Activated naive CD4-positive, alpha-beta T cell treated with anti-CD3 and anti-CD28 coated beads, Interleukin-2, amount 10 ng/mL, durations not matched to agents 5 hours and 36 hours (primary cell): ENCODE measurements at places on chromosomes 2 and 18. TPM values are rescaled to one million over a fixed set of nuclear protein-coding genes. Genes with fewer than 3 reads are reported as not detected.

Gene IGFBP5
- total RNA-seq, result not detected

Gene GLB1L
- 2.9 TPM for total RNA-seq

Gene ST8SIA5
- total RNA-seq, result not detected

Gene VIT
- not detected for total RNA-seq

Gene GREB1L
- total RNA-seq, result not detected

Gene FBXO11
- total RNA-seq, result 60.2 TPM

Gene POTEE
- 0.39 TPM for total RNA-seq

Gene RGPD6
- total RNA-seq, result 13.3 TPM

Gene FTCDNL1
- total RNA-seq, result 2.4 TPM

Gene IL1B
- total RNA-seq, result not detected

Gene SP140
- total RNA-seq, result 86.4 TPM

Gene LPIN1
- 58.4 TPM for total RNA-seq

Gene RTTN
- 16.2 TPM for total RNA-seq

Gene TMEM198
- total RNA-seq, result 1.1 TPM

Gene BAZ2B
- total RNA-seq, result 8.6 TPM

Gene ZNF396
- total RNA-seq, result 0.98 TPM

Gene CDH2
- total RNA-seq, result not detected

Gene PKDCC
- not detected for total RNA-seq

Gene PTPRN
- not detected for total RNA-seq

Gene UGT1A6
- total RNA-seq, result not detected

Gene REG1A
- not detected for total RNA-seq

Gene KATNAL2
- 0.60 TPM for total RNA-seq

Gene IL36A
- total RNA-seq, result not detected

Gene BMP10
- not detected for total RNA-seq

Gene MC4R
- not detected for total RNA-seq

Gene GRHL1
- total RNA-seq, result 0.48 TPM

Gene HSPE1
- 74.3 TPM for total RNA-seq

Gene DTNA
- total RNA-seq, result not detected

Gene STAT4
- 166 TPM for total RNA-seq

Gene SLC19A3
- total RNA-seq, result not detected

Gene CXCR1
- 0.53 TPM for total RNA-seq

Gene RAX
- total RNA-seq, result not detected
